ENCODE measurements at places on chromosomes 3 and 15. TPM values are rescaled to one million over a fixed set of nuclear protein-coding genes. Genes with fewer than 3 reads are reported as not detected.

GRCh38 chr3:120460181-120460790 is 9.5 kb upstream of the FSTL1 start:
- H3K36me3 ChIP-seq: no peaks in the 10 kb centered on the region
- DNase-seq: no peak
- H3K27ac ChIP-seq: no peak overlapping the region
- peaks cover 4% of the 10 kb centered on the region for H3K4me1 ChIP-seq

DNA sequence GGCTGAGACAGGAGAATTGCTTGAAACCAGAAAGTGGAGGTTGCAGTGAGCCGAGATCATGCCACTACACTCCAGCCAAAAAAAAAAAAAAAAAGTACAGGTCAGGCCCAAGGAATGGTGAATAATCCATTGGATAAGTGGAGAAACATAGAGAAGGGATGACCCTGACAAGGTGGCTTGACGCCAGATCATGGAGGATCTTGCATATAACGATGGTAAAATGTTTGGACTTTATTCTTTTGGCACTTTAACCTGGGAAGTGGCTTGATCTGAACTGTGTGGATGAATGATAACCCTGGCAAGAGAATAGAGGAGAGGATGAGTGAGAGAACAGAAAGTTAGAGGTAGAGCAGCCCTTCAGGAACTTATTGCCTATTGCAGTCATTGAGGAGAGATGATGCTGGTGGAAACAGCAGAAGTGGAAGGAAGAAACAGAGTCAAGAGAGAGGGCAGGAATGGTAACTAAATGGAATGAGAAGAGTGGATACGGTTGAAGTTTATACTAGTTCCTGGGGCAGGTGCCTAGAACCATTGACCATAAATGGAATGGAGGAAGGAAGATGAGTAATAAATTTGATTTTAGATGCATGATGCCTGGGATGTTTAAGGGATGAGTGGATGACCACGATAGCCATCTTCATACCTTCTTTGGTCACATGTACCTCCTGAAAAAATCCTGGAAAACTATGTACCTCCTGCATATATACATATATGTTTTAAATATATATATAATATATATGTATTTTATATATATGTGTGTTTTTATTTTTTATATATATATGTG is 57.8 kb downstream of the BLM start:
- no peak overlapping the region for H3K4me3 ChIP-seq
- no peaks in the 10 kb centered on the region for H3K27me3 ChIP-seq
- H3K36me3 ChIP-seq: peaks cover 10% of the 10 kb centered on the region
- no peak for DNase-seq
- peaks cover 2% of the 10 kb centered on the region for H3K4me1 ChIP-seq
- H3K27ac ChIP-seq: no peak overlapping the region

The FETUB gene
- not detected for total RNA-seq

GRCh38 chr3:182936239-182936917 is 44.0 kb downstream of the DCUN1D1 start:
- H3K4me1 ChIP-seq: peaks cover 7% of the 10 kb centered on the region
- H3K27me3 ChIP-seq: no peaks in the 10 kb centered on the region
- H3K27ac ChIP-seq: no peak overlapping the region
- peaks cover 11% of the 10 kb centered on the region for H3K36me3 ChIP-seq
